ENCODE measurements at places on chromosomes 7 and 10.

- DNase-seq = no peak
Observed at GRCh38 chr7:105924945-105925344, 38.1 kb upstream of the CDHR3 start.

- DNase-seq = no peak
Observed at GRCh38 chr10:35351021-35351420, 14.7 kb downstream of the CCNY start.

- no peak for DNase-seq
Observed at GRCh38 chr10:76306856-76307255, 875.4 kb downstream of the LRMDA start.

DNA sequence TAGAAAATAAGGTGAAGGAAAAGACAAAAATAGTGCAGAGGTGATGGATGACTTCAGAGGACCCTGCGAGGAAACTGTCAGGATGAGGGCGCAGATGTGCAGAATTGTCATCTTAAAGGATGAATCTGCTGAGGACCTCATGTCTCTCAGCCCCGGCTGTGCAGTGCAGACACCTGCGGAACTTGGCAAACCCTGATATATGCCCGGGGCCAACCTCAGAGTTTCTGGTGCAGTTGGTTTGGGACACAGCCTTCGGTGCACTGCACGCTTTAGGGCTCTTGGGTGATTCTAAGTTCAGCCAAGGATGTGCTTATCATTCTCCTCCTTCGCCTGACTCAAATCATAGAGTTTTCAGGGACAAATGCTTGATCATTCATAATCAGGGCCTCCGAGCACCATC is 310.1 kb downstream of the TCERG1L start:
- DNase-seq = no peak

GRCh38 chr7:145431834-145432233 is 596.0 kb upstream of the TPK1 start:
- no peak for DNase-seq

GRCh38 chr10:106682175-106682574 is 482.3 kb downstream of the SORCS1 start:
- DNase-seq = no peak

- DNase-seq = no peak
Observed at GRCh38 chr10:108452533-108452932, 1288.0 kb upstream of the SORCS1 start.

GRCh38 chr7:25322473-25322872 is 94.2 kb upstream of the NPVF start:
- no peak for DNase-seq

DNA sequence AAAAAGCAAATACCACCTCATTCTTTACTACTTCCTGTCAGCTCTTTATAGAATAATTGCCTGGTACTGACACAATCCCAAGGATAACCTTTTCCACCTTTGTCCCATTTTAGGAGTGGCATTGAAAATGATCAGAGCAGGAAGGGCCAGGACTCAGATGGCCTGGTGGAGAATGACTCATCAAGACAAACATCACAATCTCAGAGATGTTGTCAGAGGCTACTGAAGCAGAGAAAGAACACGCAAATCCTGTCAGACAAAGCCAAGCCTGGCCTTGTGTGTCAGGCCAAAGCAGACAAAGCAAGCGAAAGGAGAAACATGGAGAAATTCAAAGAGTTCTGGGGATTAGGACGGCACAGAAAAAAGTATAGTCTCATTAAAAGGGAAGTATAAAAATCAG is 40.9 kb downstream of the NSUN6 start:
- no peak for DNase-seq

- no peak for DNase-seq
Observed at GRCh38 chr10:32376097-32376496, 29.1 kb upstream of the EPC1 start.

- no peak for DNase-seq
Observed at GRCh38 chr7:24129597-24129996, 154.4 kb upstream of the NPY start.

DNA sequence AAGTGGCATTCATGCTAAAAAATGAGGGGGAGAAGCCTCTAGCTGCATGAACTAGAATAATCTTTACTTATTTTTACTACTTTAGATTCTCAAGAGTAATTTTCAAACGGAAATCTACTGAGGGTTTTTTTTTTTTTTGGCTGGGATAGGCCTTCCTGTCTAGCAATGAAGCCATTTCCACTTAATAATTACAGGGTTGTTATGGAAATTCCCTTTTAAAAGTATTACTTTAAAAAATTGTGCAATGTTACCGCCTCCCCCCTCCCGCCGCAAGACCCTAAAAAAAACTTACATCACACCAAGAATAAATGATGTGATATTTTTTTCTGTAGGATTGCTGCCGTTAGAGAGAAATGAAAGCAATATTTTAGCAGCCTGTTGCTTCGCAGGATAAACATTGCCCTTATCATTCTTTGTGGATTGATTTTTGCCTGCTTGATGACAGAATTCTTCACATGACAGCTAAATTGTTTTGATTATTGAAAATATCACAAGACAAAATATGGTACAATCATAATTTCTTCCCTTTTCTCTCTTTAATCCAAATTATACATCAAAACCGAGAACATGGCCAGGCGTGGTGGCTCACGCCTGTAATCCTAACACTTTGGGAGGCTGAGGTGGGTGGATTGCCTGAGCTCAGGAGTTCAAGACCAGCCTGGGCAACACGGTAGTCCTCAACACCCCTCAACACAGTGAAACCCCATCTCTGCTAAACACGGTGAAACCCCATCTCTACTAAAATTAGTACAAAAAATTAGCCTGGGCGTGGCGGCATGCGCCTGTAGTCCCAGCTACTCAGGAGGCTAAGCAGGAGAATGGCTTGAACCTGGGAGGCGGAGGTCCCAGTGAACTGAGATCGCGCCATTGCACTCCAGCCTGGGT is 32.8 kb downstream of the ARL4A start:
- no peak for DNase-seq

GRCh38 chr7:108824840-108825580 is 255.3 kb downstream of the DNAJB9 start:
- no peak for DNase-seq

GRCh38 chr10:35716776-35717175 is 74.7 kb upstream of the FZD8 start:
- no peak for DNase-seq

DNA sequence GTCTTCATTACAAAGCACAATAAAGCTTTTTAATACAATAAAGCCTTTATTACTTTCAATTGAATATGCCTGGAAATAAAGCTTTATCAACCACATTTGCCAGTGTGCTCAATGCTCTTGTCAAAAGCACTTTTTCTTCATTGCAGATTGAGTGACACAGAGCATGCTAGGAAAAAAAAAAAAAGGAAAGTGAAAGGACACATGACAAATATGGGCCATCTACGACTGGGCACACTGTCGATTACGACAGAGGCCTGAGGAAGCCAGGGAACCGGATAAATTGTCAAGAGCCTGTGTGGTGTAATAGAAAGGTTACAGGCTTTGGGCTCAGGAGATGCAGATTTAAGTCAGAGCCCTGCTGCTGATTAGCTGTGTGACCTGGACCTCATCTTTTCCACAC is 84.8 kb upstream of the LRGUK start:
- no peak for DNase-seq

- no peak for DNase-seq
Observed at GRCh38 chr7:16446508-16446907, 19.0 kb downstream of the SOSTDC1 start.

DNA sequence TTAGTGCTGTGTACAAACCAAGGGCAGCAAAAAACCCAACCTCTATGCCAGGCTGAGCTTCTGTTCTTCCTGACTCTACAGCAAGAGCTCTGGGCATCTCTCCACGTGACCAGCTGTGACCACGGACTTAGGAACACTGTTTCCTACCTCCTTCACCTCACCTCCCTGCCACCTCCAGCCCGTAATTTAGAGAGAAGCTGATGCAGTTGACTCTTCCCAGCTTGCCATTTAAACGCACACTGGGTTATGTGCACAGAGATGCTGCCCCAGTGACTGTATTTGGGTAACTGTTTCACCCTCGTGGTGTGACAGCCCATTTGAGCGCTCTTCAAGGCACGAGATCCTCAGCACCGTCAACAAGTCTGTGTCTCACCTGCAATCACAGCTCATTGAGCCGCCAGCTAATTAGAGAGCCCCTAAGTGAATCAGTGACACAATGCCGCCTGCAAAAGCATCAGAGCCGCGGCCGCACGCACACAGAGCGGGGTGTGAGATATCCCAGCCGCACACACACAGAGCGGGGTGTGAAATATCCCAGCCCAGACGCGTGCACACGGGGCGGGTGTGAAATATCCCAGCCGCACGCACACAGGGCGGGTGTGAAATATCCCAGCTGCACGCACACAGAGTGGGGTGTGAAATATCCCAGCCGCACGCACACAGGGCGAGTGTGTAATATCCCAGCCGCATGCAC is 319.7 kb downstream of the PTPRN2 start:
- no peak for DNase-seq

DNA sequence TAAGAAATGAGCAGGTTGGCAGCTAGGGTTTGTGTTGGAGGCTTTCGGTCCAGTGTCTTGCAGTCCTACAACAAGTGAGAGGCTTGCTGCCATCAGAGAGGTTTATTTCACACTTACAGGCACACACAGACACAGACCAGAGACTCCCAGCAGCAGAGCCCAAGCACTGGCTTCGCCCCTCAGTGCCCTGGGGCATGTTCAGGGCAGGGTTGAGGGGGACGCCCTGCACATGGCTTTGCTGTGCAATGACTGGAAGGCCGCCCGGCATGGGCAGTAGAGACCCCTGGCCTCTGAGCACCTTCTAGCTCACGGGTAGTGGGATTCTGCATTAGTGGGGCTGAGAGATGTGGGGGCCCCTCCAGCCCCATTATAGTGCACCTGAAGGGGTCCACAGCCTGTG is 3.8 kb downstream of the SPRN start:
- no peak for DNase-seq

DNA sequence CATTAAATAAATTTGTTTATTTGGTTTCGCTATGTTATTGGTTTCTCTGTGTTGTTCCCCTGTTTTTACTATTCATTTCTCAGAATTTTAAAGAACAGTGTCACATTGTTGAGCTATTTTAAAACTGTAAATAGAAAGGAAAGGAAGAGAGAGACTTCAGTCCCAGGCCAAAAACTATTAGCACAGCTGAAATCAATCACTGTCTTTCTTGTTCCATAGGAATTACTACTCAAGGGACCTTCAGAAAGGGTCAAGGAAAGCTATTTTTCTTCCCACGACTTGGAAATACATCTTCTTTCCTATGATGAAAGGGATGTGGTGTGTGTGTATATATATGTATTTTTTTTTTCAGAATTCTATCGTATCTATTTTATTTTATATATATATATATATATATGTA is 29.0 kb upstream of the GNAT3 start:
- DNase-seq = no peak

DNA sequence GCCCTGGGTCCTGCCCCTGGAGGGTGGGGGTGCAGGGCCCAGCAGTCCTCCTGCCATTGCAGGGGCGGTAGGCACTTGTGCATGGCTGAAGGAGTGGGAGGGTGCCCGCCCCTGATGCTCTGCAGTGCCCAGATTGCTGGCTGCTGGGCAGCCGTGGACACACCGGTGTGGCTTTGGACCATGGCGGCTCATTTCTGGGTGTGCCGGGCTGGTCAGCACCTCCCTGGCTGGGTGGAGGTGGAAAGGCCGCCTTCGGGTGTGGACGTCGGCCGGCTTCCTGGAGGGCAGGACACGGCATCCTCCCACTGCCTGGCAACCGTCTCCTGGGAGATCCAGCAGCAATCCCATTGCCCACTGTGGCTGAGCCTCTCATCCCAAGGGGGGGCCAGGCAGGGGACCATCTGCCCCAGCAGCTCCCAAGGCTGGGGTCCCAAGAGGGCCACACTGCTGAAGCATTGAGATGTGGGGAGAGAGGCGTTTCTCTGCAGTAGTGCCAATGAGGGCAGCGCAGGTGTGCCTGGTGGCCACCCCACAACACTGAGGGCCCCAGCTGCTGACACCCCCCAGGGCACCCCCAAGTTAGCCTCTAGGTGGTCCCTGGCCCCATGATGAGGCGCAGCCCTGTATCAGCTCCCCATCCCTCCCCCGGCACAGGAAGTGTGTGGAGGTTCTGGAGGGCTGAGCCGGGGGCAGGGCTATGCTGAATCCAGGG is 12.9 kb downstream of the TTYH3 start:
- DNase-seq = no peak

GRCh38 chr7:135308583-135309327 is 75.1 kb downstream of the STRA8 start:
- DNase-seq = no peak

DNA sequence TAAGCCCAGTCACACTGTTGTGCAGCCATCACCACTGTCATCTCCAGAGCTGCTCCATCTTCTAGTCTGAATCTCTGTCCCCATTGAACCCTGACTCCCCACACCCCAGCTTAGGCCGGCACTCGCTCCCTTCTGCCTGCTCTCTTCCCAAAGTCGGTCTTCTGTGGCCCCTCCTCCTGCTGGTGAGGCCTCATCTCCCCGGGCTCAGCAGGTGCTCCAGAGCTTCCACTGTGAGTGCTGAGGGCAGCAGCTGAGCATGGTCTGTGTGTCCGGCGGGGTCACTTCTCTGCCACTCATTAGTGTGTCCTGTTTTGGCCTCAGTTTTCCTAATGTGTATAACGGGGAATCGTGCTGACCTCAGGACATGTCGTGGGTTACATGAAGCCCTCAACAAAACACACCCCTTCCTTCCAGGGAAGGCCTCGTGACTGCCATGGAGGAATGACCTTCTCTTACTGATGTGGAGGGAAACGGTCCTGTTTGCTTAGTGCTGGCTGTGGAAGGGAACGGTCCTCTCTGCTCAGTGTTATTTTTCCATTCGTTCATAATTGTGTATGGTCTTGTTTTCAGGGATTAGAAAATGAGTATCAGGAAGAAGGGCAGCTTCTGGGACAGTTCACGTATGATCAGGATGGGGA is 4.3 kb upstream of the GET4 start:
- no peak for DNase-seq

GRCh38 chr7:112546723-112547513 is 66.1 kb downstream of the LSMEM1 start:
- no peak for DNase-seq

- no peak for DNase-seq
Observed at GRCh38 chr10:129547608-129548007, 80.6 kb downstream of the MGMT start.

DNA sequence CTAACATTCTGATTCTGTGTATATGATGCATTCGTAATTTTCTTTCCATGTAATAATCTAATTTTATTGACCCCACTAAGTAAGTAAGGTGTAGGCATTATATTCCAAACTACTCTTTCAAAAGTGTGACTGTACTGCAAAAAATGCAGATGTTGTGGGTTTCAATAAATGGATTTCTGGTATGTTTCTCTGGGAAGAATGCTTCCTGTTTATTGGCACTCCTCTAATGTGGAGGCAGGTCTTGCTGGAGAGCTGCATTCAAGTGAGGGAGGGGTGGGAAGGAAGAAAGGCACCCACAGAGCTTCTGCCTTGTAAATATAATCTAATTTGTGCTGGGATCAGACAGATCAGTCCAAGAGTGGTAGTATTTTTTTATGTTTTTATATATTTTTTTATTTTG is 23.9 kb downstream of the ST7 start:
- DNase-seq = no peak

DNA sequence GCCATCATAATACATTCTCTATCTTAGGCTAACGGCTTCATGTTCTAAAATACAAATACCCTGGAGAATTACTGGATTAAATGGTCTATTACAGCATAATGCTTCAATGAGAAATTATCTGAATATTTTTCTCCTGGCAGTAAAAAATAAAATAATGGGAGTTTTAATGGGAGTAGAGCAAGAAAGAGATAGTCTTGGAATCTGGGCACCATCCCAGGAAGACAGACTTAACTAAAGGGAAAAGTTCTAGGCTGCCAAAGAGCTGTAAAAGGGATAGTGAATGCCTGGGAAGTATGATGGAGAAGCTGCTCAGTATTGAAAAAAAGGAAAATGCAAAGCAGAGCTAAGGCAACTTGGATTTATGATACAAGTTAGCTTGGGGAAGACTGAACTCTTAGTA is 12.1 kb upstream of the SYPL1 start:
- no peak for DNase-seq

- no peak for DNase-seq
Observed at GRCh38 chr7:24384362-24385030, 100.5 kb downstream of the NPY start.
